Activated T-cell treated with anti-CD3 and anti-CD28 coated beads, Interleukin-2, amount 50 U/mL, for 4 hours (primary cell): ENCODE measurements at places on chromosomes 4 and X. TPM values are rescaled to one million over a fixed set of nuclear protein-coding genes. Genes with fewer than 3 reads are reported as not detected.

DAPP1 gene
- 25.7 TPM for total RNA-seq

GASK1B gene
- 0.11 TPM for total RNA-seq

ACOX3 gene
- 20.6 TPM for total RNA-seq

TMPRSS11A gene
- not detected for total RNA-seq

CXCL3 gene
- not detected for total RNA-seq

FDCSP gene
- total RNA-seq: not detected

TLL1 gene
- not detected for total RNA-seq

SSX3 gene
- not detected for total RNA-seq

OPHN1 gene
- 0.11 TPM for total RNA-seq

IRS4 gene
- total RNA-seq: not detected

ENAM gene
- not detected for total RNA-seq

ZNF185 gene
- 0.68 TPM for total RNA-seq

TACR3 gene
- total RNA-seq: not detected

PRDM5 gene
- total RNA-seq: 0.33 TPM

CITED1 gene
- total RNA-seq: not detected

UBA1 gene
- 254 TPM for total RNA-seq

CFAP99 gene
- not detected for total RNA-seq

PRRG3 gene
- total RNA-seq: not detected

GSPT2 gene
- 7.8 TPM for total RNA-seq

BEX2 gene
- 16.0 TPM for total RNA-seq

FOXR2 gene
- total RNA-seq: not detected

BEND2 gene
- not detected for total RNA-seq

SSX1 gene
- total RNA-seq: 0.23 TPM

TSPAN6 gene
- 2.2 TPM for total RNA-seq

ZNF630 gene
- total RNA-seq: 0.25 TPM

NHSL2 gene
- total RNA-seq: 0.30 TPM

ADGRL3 gene
- not detected for total RNA-seq

GLUD2 gene
- total RNA-seq: 0.76 TPM

CSAG2 gene
- total RNA-seq: not detected

CT45A2 gene
- not detected for total RNA-seq

UGT8 gene
- total RNA-seq: 0.41 TPM

IL1RAPL1 gene
- not detected for total RNA-seq

ITM2A gene
- 108 TPM for total RNA-seq

CTSO gene
- total RNA-seq: 2.0 TPM

GIMD1 gene
- total RNA-seq: not detected

SSX2 gene
- not detected for total RNA-seq

FRAS1 gene
- total RNA-seq: 0.08 TPM

RXFP1 gene
- not detected for total RNA-seq

DCX gene
- not detected for total RNA-seq

TDO2 gene
- total RNA-seq: not detected

PPM1K gene
- 31.5 TPM for total RNA-seq

ZMAT1 gene
- 1.1 TPM for total RNA-seq

OPN1LW gene
- not detected for total RNA-seq

CCDC160 gene
- total RNA-seq: not detected

NCAPG gene
- 8.0 TPM for total RNA-seq

ODAM gene
- total RNA-seq: not detected

MYL5 gene
- 15.1 TPM for total RNA-seq

GPC3 gene
- 0.82 TPM for total RNA-seq

CCDC149 gene
- total RNA-seq: not detected

FGFR3 gene
- 0.30 TPM for total RNA-seq

ZMYM3 gene
- 15.7 TPM for total RNA-seq
